ENCODE measurements at places on chromosomes 12 and 14.

- no peak for DNase-seq
Observed at GRCh38 chr14:101595887-101596721, 34.8 kb downstream of the DIO3 start.

- DNase-seq, result no peak
Observed at GRCh38 chr14:75010472-75011093, 7.9 kb downstream of the EIF2B2 start.

DNA sequence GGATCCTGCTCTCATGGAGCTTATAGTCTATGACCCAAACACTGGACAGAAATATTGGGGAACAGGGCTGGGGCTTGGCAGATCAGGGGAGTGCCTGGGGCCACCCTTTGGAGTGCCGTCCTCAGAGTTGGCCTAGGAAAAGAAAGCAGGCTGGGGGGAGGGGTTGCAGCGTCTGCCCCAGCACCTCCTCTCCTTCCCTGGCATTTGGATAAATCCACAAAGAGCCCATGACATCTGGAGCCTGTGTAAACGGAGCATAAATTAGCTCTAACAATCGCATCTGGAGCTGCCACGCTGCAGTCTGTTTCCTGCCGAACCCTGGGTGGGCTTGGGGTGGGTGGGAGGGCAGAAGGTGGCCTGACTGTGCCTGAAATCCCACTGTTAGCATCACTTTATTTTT is 63.8 kb downstream of the MVK start:
- DNase-seq, result no peak

GRCh38 chr12:1173781-1174617 is 183.0 kb downstream of the ERC1 start:
- DNase-seq, result no peak

DNA sequence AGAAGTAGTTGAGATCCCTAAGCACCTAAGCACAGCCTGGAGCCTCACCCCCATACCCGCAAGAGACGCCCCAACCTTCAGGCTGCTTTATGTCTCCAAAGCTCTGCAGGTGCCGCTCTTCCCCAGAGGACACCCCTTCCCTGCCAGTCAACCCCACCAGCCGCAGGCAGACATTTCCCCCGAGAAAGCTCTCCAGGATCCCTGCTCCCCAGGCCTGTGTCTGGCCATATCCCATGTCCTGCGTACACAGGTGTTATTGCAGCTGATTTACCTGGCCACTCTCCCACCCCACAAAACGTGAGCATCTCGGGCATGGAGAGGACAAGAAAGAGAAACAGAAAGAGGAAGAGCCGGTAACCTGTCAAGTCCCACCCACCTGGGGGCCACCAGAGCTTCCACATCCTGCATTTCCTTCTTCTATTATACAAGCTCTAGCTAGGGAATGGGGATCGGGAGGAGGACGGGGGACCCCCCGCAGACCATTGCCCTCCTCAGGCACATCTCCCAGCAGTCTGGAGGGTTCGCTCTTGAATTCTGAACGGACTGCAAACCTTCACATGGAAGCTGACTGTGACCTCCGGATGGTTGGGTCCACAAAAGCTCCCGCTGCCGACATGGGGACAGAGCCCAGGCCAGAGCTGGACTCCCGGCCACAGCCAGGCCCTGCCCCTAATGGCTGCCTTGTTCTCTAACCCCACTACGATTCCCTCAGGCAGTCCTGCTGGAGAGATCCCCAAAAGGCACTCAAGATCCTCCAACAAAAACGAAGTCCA is 17.6 kb downstream of the CCDC88C start:
- DNase-seq, result no peak

- no peak for DNase-seq
Observed at GRCh38 chr14:23103581-23103980, 1.2 kb downstream of the CIROP start.

DNA sequence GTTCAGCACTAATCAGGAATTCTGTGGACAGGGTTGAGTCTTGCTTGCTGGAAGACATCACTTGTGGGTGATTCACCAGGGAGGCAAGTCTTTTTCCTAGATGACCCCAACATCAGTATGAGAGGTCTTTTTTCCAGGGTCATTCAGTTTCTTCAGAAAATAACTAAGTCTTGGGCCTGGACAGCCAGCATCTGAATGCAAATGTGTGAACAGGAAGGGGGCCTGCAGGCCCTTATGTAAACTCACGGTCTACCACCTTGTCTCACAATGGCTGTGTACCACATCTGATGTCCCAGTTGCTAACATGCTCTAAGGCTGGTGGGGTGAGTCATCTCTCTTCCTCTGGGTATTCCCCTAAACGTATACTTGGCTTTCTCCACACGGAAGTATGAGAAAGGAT is 79.2 kb downstream of the HECTD4 start:
- DNase-seq, result no peak

DNA sequence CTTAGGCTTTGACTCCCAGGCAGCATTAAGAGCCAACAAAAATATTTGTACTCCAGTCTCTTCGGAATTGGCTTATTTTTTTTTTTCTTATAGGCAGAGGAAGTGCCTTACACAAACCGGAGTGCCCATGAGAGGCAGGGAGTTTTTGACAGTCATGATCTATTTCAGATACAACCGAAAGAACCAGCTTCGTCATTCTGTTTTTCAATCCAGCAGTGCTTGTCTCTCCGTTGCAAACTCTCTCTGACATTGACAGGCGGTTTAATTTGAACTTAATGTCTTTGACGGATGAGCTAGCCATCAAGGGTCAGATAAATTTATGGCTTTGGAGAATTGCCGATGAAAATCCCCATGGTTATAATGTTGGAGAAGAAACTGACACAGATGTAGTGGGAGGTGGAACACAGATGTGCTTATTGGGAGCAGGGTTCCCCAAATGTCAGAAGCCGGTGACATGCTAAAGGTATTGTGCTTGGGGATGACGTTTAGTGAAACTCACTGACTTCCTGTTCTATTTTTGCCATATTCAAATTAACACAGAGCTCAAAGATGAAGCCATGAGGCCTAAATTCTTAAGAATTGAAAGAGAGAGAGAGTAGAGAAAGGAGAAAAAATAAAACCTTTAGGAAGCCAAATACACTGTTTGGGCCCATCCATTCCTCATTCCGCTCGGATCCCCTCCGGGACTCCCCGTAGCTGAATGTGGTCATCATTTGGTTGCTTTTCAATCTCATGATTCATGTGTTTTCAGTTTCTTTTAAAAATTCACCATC is 59.7 kb downstream of the PLXNC1 start:
- no peak for DNase-seq

- DNase-seq, result no peak
Observed at GRCh38 chr12:11133162-11133561, 1.3 kb downstream of the TAS2R30 start.

- DNase-seq, result no peak
Observed at GRCh38 chr12:119660076-119660475, 7.9 kb upstream of the PRKAB1 start.

- DNase-seq, result no peak
Observed at GRCh38 chr12:130335517-130336392, 1.9 kb upstream of the PIWIL1 start.

DNA sequence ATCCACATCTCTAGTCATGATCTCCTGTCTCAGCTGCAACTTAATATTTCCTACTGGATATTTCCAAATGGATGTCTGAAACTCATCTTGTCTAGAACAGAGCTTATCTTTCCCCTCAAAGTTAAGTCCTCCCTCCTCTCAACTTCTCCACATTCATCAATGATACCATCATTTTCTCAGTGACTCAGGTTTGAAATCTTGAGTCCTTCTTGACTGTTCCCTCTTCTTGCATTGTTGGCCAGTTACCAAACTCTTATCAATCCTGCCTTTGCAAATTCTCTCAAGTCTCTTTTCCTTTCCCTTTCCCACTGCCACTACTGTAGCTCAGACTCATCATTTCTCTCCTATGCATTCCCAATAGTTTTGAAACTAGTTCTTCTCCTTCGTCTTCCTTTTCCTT is 14.3 kb upstream of the CHURC1 start:
- DNase-seq, result no peak

DNA sequence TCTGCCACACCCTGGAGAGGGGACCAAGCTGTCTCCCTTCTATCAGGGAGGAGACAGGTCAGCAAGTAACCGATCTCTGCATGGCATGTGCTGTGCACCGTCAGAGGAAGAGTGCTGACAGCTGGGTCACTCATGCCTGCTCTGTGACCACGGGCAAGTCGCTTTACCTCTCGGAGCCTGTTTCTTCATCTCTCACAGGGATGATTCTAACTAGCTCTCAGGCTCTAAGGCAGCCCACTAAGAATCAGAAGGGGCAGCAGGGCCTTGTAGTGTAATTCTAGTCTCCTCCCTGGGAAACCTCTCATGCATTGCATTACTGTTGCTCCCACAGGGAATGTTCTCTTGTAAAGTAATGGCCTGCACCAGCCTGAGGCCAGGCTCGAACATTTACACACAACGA is 11.9 kb downstream of the CD9 start:
- no peak for DNase-seq

- DNase-seq, result no peak
Observed at GRCh38 chr14:101477648-101478047, 83.6 kb upstream of the DIO3 start.

- no peak for DNase-seq
Observed at GRCh38 chr14:99928963-99929362, 135.8 kb downstream of the EML1 start.

DNA sequence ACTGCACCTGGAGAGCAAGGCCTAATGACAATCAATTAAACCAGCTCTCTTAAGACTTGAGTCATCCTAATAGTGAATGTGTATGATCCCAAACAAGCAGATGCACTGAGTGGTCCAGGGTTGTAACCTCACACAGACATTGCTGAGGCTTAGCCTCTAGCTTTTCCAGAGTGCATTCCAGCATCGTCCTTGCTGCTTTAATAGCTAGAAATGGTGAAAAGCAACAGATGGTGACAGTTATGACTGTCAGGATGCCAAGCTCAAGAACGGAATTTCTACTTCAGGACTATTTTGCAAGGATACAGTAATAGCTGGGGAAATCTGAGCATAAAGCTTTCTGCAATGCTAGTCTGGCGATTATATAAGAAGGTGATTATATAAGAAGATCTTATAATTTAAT is 34.6 kb downstream of the PTPRR start:
- DNase-seq, result no peak

GRCh38 chr12:49619286-49619685 is 4.1 kb upstream of the PRPF40B start:
- no peak for DNase-seq

GRCh38 chr12:106269150-106269771 is 21.4 kb upstream of the CKAP4 start:
- no peak for DNase-seq
